Hippocampal formation (tissue), 2 donors: ENCODE measurements at places on chromosomes 16 and 17.
A peak's percentile ranks its signal among the peaks of the same experiment; 100 is the strongest.

DNA sequence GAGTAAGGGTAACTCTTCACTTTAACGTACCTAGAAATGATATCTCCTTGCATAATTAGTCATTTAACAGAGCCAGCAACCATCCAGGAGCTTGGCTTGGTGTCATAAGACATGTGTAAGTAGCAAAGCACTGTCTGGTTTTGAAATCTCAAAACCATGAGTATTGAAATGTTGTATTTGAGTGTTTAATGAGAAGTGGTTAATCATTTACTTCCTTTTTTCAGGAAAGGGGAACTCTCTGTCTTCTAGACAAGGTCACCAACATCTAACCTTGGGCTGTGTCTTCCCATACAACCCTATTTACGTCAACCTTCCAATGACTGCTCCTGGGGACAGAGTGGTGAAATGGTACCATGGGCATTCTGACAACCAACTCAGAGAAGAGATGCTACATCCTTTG, 27.1 kb downstream of the PMP22 start:
- no peak for DNase-seq

- DNase-seq = peak; percentile 3
Measured at GRCh38 chr17:12180644-12181261, 160.1 kb downstream of the MAP2K4 start.

- DNase-seq = no peak
Measured at GRCh38 chr16:50833929-50834328, 92.0 kb downstream of the CYLD start.

GRCh38 chr16:3470723-3471122, 24.6 kb downstream of the C16orf90 start:
- no peak for DNase-seq

- DNase-seq = no peak
Measured at GRCh38 chr17:49471769-49472168, 23.3 kb upstream of the NGFR start.
